Right ventricle myocardium inferior (tissue), 1 donor: ENCODE measurements at places on chromosomes 5 and 9. TPM values are rescaled to one million over a fixed set of nuclear protein-coding genes. Genes with fewer than 3 reads are reported as not detected.

TLX3 gene
- total RNA-seq, result not detected

DNA sequence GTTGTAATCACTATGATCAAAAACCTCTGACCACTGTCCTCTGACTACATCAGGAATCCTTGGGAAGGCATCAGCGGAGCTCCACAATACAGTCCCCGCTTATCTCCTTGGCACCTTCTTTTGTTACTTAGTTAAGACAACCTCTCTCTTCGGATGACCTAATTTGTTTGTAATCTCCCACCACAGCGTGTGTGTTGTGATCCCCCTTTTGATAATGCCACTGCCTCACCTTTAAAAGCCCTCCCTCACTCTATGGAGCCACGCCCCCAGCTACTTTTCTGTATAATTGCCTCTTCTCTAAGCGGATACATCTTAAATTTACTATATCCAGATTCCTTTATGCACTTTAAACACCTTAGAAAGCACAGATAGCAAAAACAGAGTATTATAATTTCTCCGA, 35.9 kb downstream of the OR2Y1 start:
- DNase-seq, result no peak

GRCh38 chr5:151775025-151775606, 3.4 kb downstream of the G3BP1 start:
- no peak for DNase-seq

DNA sequence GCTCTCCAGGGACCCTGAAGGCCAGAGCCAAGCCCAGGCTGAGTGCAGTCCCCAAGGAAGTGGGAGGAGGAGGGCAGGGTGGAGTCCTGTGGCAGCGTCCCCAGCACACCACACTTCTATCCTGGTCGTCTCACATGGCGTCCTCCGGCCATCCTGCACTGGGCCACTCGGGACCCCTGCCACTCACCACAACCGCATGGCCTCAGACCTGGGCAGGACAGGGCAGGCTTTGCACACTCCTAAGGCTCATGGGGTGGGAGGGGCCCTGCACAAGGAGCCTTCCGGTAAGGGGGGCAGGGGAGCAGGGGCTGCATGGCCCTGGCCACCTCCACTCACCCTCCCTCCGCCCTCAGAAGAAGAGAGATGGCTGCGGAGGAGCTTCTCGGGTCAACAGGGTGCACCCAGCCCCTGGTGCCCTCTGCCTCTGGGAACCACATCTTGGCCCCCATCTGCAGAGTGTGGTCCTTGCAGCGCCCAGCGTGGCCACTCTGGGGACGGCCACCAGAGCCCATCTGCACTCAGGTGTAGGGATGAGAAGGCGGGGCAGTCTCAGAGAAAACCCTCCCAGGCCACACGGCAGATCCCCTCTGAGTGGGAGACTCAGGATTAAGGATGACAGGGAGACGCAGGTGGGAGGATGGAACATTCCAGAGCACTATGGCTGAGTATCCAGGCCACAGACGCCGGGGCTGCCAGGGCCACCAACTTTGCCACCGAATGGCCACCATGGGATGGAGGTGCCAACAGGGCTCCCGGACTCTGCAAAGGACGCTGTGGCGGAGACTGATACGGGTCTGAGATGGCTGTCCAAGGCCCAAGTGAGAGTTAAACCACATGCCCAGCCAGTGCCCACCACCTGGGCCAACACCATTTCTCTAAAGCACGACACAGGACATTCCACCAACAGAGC, 7.6 kb downstream of the TPPP start:
- DNase-seq, result peak; percentile 52

- DNase-seq, result no peak
Measured at GRCh38 chr5:142597546-142598337, 88.1 kb downstream of the FGF1 start.

- DNase-seq, result no peak
Measured at GRCh38 chr5:120532835-120533234, 68.7 kb downstream of the PRR16 start.

DNA sequence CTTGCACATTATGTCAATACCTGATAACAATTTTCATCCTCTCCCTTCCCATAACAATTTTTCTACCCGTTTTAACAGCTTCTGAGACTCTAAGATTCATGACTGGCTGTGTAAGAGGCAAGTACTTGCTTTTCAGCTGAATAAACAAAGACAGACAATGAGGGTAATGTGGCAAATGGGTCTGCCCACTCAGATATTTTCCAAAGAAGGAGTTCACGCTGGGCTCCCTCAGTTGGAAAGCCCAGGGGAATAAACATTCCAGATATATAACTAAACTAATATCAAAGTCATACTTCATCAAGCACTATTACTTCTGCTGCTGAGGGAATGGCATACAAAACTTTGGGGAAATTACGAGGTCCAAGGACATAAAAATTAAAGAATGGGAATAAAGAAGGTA, 24.4 kb downstream of the MEGF9 start:
- DNase-seq, result no peak

- DNase-seq, result no peak
Measured at GRCh38 chr9:71758785-71759184, 9.5 kb downstream of the CEMIP2 start.

GRCh38 chr5:40616781-40617180, 62.9 kb upstream of the PTGER4 start:
- DNase-seq, result no peak

DNA sequence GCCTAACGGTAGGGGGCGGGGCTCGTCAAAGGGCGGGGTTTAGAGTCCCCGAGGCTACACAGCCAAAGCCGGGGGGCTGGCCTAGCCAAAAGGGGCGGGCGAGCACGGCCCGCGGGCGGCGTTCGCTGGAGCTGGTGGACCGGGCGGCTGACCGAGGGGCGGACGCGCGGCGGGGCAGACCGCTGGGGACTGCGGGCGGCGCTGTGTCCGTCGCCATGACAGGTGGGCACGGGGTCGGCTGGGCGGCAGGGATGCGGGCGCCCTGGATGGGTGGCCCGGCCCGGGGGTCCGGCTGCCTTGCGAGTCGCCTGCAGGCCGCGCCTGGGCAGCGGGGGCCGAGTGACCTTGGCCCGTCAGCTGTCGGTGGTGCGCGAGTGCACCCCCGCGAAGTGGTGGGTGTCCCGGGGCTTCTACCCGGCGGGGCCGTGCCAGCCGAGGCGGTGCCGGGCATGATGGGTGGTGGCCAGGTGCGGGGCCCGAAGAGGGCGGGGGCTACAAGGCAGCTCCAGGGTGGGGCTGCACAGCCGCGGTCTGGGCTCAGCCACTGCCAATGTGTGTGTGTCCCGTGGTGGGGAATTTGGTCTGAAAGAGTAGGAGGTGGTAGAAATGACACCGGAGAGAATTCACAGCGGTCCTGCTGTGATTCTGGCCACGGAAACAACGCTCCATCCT, at the start of gene CARD19:
TSS of gene CARD19 (plus strand) at position 87 of the 672 bp plus-strand sequence. CDS start at position 216, 129 bp downstream.
- DNase-seq, result no peak

GRCh38 chr5:115884704-115885103, 43.0 kb downstream of the AP3S1 start:
- no peak for DNase-seq

- DNase-seq, result no peak
Measured at GRCh38 chr5:11928909-11929308, 24.7 kb upstream of the CTNND2 start.

DNA sequence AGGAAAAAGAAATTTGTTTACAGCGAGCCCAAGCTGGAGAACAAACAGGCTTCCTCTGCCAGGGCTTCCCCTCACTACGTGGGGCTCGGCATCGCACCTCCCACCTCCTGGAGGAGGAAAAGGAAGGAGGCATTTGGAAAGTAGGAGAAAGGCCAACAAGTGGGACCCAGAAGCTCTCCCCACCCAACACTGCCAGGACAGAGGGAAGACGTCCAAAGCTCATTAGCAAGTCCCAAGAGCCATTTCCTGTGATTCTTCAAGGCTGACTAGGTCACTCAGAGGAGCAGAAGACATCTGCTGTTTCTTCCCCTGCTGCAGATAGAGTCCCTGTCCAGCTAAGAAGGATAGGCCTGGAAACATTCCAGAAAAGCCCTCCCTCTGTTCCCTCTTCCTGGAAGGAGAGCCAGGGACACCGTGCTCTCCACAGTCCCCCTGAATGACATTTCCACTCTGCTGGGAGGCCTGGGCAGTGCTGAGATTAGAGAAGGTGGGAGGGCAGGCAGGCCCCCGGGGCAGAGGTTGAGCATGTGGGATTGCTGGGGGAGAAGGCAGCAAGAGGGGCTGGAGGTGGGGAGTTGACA, 57.0 kb upstream of the NEURL1B start:
- DNase-seq, result peak; percentile 85

DNA sequence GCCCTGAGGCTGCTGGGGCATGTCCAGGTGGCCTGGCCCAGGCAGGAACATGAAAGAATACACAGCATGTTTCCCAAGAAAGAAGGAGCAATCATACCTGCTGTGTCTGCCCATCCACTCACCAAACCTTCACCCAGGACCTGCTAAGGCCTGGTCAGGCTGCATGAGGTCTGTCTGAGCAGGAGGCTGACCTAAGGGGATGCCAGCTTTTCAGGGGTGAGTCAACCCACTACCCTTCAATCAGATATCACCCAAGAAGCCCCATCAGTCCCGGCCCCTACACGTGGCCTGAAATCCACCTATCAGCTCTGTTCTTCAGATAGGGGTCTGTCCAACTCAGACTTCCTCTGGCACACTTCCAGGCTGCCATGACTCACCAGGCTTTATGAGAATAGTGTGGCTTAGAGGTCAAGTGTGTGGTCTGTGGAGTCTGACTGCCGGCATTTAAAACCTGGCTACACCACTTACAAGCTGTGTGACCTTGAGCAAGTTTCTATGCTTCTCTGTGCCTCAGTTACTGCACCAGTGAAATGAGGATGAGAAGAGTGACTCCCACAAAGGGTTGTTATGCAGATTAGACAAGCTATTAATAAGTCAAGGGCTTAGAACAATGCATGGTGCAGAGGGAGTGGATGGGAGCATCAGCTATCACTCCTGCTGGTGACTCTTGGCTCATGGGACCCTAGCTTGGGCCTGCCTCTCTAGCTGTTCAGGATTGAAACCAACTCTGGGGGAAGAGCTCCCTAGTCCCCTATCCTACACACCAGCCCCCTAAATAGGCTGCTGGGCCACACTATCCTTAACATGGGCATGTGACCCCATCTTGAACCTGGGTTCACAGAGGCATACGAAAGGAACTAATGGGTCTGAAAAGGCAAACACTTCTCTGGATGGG, 130.3 kb downstream of the PAX5 start:
- no peak for DNase-seq

- DNase-seq, result peak; percentile 71
Measured at GRCh38 chr9:85425153-85425611, 316.6 kb downstream of the AGTPBP1 start.

DNA sequence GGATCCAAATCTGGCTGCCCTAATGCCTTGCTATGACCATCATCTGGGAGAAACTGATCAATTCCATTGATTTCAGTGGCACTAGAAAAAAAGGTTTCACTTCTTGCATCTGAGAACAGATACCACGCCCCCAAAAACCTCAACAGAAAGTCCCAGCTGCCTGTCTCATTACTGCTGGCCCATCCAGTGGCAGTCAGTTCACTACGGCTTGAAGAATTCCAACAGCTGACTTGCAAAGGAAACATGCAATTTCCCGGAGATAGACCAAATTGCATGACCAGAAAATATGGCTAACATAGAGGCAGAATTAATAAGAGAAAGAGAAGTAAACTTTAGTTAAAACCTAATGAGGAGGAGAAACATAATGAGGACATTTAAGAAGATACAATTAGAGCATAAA, 48.6 kb downstream of the UGCG start:
- no peak for DNase-seq
